H7 (cell line): ENCODE measurements at places on chromosomes 1 and 21.

DNA sequence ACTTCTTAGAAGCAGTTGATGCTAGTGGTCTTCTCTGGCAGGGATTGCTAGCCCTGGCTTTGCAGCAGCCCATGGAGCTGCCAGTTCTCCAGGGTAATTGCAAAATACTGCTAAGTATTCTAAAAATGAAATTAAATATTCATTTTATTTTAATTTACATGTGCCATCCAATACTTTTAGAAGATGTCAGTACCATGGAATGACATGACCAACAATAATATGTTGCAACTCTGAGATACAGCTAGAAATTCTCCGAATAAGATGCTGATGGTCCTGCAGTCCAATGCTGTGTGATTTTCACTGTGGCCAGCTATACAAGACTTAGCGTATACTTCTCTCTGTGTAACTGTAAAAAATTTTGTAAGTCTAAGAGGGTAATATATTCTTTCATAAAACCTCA lies 20.0 kb upstream of the WARS2 start:
- no peak for DNase-seq

DNA sequence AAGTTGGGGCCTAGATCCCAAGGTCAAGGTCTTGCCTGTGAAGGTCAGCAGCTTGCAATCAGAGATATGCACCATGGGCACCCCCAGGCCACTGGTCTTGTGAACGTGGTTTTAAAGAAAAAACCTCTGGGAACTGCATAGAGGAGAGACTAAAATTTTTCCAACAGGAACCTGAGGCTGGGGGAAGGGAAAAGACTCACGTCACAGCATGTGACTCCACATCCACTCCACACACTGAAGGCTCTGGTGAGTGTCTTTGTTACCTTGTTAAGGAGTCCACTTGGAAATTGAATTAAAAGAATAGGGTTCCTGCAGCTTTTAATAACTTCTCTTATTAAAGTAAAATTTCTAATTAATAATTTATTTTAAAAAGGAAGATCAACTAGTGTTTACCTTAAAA lies 224.9 kb downstream of the DAB1 start:
- DNase-seq: no peak

GRCh38 chr1:84873366-84873765 lies 19.6 kb downstream of the LPAR3 start:
- DNase-seq: no peak

GRCh38 chr1:151612501-151613281 lies 841 bp downstream of the SNX27 start:
- DNase-seq: peak; percentile 83

DNA sequence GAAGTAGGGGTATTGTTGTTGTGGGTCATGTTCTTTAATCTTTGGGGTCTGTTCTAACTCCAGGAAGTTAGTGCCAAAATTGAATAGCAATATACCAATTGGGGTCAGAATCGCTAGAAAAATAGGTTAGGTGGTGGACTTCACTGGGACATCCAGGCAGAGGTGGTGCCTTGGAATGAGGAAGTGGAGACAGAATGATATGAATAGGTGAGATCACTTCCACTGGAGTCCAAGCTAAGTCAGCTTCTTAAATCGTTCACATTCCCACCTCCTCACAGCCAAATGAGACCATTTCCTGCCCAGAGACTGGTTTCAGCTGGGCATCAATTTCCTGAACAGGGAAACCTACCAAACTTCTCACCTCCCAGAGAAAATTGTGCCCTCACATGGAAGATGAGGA lies 137.8 kb upstream of the RAB4A start:
- DNase-seq: no peak

GRCh38 chr1:84603941-84604830 lies 29.9 kb upstream of the CTBS start:
- peak; percentile 24 for DNase-seq

DNA sequence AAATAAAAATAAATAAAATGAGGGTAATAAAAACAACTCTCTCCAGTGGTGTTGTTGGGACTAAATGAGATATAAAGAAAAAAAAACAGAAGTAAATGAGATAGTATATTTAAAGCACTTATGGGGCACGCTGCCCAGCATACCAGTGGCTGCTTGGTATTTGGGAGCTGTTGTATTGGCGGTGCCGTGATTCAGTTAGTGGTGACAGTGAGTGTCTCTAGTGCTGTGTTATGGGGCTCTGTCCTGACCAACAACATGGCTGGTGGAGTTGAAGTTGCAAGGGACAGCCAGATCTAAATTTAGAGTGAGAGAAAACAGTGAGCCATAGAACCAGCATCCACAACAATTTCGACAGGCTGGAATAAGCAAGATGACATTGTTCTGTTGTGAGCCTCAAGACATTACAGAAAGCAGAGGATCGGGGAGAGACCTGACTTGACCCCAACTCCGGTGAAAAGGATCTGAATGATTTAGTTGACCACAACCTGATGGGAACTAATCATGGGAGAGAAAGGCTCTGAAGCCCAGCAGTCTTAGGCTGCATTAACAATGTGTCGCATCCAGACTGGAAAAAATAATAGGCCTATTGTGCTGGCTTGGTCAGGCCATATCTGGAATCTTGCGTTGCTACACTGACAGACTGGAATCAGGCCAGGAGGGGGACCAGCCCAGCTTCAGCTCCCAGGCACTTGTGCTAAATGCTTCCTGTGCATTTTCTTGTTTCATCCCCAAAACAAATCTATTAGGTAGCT lies 2.4 kb upstream of the MFSD2A start:
- DNase-seq: no peak

GRCh38 chr1:6596351-6596750 lies 6.3 kb downstream of the KLHL21 start:
- DNase-seq: no peak

DNA sequence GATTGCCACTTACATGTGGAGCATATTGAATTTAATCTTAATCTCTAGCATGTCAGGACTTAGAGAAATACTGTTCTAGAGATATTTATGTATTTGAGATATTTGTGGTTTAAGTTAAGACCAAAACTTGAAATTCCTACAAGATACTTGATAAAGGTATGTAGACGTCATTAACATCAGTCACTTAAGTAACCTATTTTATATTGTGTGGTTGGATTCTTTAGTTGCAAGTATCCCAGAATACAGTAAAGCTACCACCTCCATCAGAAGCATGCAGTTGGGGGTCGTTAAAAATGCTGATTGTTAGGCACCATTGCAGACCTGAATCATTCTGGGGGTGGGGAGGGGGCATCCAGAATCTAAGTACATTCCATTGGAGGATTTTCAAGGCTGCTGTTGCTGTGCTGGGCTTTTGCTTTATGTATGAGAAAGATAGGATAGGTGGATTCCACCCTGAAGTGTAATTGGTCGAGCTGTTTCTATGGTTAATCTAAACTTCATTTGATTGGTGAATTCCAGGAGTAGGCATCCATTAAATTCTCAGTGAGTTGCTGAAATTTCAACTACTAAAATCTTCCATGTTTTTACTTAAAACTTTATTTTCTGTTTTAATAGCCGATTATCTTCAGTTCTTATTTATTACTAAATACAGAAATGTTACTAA lies 4.0 kb downstream of the H3-3A start:
- no peak for DNase-seq

GRCh38 chr1:163824006-163824405 lies 502.3 kb downstream of the NUF2 start:
- no peak for DNase-seq

GRCh38 chr1:30527511-30528140 lies 195.8 kb downstream of the MATN1 start:
- DNase-seq: no peak

GRCh38 chr1:51284487-51284954 lies 45.8 kb downstream of the TTC39A start:
- DNase-seq: no peak

- DNase-seq: no peak
Observed at GRCh38 chr1:95111014-95111413, 6.1 kb upstream of the TLCD4 start.

DNA sequence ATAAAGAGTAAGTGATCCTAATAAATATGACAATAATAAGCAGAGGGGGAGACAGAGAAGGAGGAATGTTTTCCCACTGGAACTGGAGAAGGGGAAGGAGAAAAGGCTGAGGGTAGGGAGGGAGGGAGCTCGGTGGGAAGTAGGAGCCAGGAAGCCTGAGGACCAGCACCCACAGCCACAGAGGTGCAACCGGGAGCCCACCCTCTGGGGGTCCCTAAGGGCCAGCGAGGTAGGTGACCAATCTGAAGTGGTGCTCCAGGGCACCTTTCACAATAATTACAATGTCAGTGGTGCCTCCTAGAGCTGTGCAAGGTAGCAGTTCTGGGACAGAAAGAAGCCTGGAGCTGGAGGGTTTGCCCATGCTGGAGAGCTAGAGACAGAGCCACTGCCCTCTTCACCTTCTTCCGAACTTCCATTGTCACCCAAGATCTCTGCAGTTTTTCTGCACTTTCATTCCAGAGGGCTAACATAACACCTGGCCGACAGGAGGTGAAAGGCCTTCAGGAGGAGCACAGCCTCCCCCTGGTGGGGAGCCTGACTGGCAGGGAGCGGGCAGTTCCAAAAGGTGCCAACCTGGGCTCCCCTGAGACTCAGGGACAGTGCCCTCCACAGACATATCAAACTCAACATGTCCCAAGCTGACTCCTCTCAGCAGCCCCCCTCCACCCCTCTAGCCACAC lies 4.1 kb upstream of the AHCYL1 start:
- DNase-seq: peak; percentile 79

DNA sequence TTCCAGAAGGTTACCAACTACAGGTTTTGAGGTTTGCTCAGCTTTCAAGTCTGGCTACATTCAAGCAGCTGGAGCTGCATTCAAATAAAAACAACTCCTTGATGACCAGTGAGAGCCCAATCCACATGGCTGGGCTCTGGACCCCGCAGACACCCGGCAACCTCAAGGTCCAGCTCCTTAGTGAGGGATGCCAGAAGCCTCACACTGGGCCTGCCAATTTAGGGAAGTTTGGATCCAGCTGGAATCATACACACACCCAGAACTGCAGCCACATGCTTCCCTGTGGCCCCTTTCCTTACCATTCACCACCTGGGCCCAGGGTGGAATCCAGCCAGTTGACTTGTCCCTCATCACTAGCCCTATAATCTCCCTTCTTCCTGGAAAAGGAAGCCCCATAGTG lies 123.7 kb downstream of the UBE2U start:
- DNase-seq: no peak

GRCh38 chr1:241997401-241997998 lies 1.4 kb downstream of the MAP1LC3C start:
- no peak for DNase-seq

- peak; percentile 97 for DNase-seq
Observed at GRCh38 chr1:32200226-32201010, at the start of gene CCDC28B. Gene CCDC28B (plus strand): TSS chr1:32200595. CDS start chr1:32201936, 1,341 bp downstream.

- no peak for DNase-seq
Observed at GRCh38 chr1:66396212-66396890, 137.6 kb upstream of the SGIP1 start.

GRCh38 chr1:116738673-116739370 lies 15.4 kb upstream of the CD2 start:
- DNase-seq: no peak

DNA sequence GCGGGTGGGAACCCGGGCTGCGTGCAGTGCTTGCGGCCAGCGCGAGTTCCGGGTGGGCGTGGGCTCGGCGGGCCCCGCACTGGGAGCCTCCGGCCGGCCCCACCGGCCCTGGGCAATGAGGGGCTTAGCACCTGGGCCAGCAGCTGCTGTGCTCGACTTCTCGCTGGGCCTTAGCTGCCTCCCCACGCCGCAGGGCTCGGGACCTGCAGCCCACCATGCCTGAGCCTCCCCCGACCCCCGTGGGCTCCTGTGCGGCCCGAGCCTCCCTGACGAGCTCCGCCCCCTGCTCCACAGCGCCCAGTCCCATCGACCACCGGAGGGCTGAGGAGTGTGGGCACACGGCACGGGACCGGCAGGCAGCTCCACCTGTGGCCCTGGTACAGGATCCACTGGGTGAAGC lies 23.7 kb upstream of the CLIC4 start:
- DNase-seq: peak; percentile 5

DNA sequence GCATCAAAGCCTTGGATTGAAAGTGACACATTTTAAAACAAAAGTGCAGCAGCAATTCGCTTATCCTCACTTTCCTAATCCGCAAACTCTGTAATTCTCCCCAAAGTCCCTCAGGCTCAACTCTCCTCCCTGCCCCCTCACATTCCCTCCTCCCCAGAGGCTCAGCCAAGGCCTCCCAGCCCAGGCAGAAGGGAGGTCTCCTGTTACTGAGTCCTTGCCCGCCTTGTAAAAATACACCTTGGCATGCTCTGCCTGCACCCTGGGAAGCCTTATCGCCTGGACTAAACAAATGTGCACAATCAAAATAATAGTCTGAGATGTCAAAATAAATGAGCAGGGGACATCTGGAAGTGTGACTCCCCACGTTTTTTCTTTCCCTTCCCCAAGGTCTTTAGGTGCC lies 109.7 kb downstream of the PLXNA2 start:
- DNase-seq: no peak

- peak; percentile 51 for DNase-seq
Observed at GRCh38 chr1:26203642-26204318, 13.4 kb downstream of the CATSPER4 start.

- DNase-seq: no peak
Observed at GRCh38 chr1:47104816-47105215, 32.4 kb upstream of the CYP4A22 start.

DNA sequence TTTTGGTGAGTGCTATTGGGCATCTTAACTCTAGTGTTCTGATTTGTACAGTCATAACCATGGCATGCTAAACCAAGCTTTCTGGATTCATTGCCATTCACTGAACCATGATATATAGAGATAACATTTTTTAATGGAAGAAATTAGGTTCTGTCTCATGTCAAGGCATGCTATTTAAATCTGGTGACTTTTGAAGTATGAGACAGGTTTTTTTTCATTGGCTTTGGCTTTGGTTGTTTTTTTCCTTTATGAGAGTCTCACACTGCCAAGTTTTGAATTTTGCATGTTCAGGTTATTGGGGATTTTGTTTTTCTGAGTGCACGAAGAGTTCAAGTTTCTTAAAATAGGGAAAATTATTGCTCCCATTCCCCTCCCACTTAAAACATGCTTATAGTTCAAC lies 141.3 kb upstream of the ADAMTS5 start:
- no peak for DNase-seq

DNA sequence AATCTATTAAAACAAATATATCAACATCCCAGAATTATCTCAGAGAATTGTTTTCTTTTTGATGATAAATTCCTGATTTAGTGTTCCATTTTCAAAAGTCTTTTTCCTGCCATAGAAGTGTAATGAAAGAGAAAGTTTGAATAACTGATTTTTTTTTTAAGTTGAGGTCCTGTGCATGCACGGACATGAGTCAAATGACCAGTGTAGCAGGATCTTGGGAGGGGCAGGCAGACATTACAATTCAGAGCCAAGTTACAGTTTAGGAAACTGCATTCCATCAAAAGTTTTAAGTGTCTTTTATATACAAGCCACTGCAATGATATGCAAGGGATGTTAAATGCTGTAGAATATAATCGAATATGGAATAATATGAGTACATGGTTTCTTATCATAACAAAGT lies 227.5 kb downstream of the HMCN1 start:
- no peak for DNase-seq

- no peak for DNase-seq
Observed at GRCh38 chr1:229411434-229412055, 22.3 kb downstream of the ACTA1 start.

DNA sequence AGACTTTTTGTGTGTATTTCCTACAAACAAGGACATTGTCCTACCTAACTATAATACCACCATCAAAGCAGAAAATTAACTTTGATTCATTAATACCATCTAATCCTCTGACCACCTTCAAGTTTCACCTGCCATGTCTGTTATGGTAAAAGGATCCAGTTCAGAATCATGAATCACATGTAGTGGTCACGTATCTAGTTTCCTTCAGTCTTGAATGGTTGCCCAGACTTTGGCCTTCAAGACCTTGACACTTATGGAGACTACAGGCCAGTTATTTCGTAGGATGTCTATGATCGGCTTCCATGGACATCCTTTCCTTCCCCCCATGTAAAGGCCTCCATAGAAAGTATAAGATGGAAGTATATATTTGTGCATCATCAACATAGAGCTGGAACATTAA lies 10.4 kb upstream of the IFNAR2 start:
- DNase-seq: no peak
